Activated naive CD4-positive, alpha-beta T cell treated with anti-CD3 and anti-CD28 coated beads, Interleukin-2, amount 50 U/mL, for 72 hours (primary cell): ENCODE measurements at places on chromosomes 4 and X. TPM values are rescaled to one million over a fixed set of nuclear protein-coding genes. Genes with fewer than 3 reads are reported as not detected.

DNA sequence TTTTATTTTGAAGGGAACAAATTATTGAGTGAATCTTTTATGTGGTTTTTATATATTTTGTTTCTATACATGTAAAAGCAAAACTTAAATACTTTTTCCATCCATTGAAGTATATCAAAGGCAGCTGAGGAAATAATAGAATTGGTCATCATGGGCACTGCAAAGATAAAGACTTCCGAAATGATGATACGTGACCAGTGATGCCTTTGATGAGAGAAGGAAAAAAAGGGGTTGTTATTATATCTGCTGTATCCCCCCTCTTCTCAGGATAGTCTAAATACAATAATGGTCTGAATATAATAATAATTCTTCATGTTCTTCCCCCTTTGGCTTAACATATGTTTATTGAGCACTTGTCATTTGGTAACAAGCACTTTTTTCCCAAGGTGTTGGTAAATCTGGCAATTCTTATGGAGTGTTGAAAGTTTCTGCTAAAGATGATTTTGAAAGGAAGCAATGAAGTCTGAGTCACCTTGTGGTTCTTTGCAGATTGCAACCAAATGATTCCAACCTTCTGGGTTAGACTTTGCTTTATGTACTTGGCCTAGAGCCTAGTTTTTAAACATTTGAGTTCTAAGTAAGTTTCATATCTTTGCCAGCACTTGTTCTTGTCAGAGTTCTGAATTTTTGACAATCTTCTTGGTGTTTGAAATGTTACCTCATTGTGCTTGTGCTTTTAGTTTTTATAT, 60.8 kb downstream of the USP9X start:
- DNase-seq, result no peak

- DNase-seq, result no peak
Observed at GRCh38 chr4:5827108-5828004, 65.5 kb downstream of the CRMP1 start.

Gene DSPP
- total RNA-seq, result not detected

- DNase-seq, result no peak
Observed at GRCh38 chrX:83819304-83819703, 41.6 kb upstream of the CYLC1 start.

Gene GAGE1
- total RNA-seq, result not detected

GRCh38 chrX:146278381-146278780, 460.8 kb downstream of the SLITRK2 start:
- DNase-seq, result no peak

- no peak for DNase-seq
Observed at GRCh38 chrX:71540801-71541200, 7.9 kb downstream of the OGT start.

GRCh38 chr4:109728385-109728784, 1.5 kb downstream of the PLA2G12A start:
- DNase-seq, result no peak

Gene HSFX2
- total RNA-seq, result not detected

DNA sequence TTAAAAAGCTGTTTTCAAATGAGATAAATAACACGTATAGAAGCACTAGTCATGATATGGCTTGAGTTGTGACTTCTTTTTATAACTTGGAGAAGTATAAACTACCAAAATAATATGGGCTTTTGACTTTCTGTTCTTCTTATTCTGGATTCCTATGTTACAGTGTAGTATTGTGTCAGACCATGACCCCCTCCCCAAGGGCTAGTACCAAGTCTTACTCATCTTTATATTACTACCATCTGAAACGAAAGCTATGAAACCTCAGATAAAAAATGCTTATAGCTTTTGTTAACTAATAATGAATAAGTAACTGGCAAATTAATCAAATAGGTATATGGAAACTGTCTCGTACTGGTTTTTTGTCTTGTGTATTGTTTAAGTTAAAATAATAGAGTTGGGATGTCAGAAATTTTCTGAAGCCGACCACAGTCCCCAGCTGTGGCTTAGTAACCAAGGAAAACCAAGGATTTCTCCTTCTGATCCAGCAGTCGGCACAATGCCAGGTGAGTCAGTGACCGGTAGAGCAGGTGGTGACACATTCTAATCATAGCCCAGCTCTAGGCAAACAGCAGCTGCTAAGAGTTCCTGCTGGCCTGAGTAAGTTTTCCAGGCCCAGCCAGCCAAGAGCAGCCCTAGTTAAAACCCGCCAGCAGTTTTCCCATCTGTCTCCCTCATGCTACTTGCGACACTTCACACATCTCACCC, 163.3 kb upstream of the PRDX4 start:
- no peak for DNase-seq

Gene GAGE12E
- not detected for total RNA-seq

Gene SUPT20HL2
- not detected for total RNA-seq

- no peak for DNase-seq
Observed at GRCh38 chr4:179597301-179597700, 2155.1 kb upstream of the AGA start.

Gene TCEAL5
- total RNA-seq, result not detected

Gene ZNF732
- not detected for total RNA-seq

Gene STK32B
- total RNA-seq, result not detected

- no peak for DNase-seq
Observed at GRCh38 chr4:10104991-10105276, 11.7 kb downstream of the WDR1 start.

Gene TEX13D
- total RNA-seq, result 0.18 TPM

Gene RAB41
- not detected for total RNA-seq

DNA sequence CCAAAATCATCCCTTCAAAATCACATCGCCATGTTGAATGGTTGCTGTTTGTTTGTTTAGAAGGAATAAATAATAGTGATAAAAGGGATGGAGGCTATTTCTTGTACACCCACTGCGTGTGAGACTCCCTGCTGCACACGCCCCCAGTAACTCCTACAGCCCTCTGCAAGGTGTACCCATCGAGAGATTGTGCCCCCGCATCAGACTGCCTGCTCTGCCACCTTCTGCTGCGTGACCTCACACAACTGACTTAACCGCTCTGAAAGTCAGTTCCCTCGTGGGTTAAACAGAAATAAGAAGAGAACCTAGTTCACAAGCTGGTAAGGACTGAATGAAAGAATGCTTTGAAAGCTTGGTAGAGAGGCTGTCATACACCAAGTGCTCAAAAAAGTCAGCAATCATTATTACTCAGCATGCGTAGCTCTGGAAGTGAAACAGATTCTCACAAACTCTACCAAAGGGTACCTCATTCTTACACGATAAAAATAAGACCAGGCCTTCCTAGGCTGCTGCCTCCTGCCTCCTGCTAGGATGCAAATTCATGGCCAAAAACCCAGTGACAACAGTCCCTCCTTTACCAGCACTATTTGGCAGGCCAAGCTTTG, 147.1 kb downstream of the CPEB2 start:
- DNase-seq, result no peak

Gene F9
- not detected for total RNA-seq
